Fibroblast of skin of left quadriceps (primary cell): ENCODE measurements at places on chromosomes 16 and 17.

DNA sequence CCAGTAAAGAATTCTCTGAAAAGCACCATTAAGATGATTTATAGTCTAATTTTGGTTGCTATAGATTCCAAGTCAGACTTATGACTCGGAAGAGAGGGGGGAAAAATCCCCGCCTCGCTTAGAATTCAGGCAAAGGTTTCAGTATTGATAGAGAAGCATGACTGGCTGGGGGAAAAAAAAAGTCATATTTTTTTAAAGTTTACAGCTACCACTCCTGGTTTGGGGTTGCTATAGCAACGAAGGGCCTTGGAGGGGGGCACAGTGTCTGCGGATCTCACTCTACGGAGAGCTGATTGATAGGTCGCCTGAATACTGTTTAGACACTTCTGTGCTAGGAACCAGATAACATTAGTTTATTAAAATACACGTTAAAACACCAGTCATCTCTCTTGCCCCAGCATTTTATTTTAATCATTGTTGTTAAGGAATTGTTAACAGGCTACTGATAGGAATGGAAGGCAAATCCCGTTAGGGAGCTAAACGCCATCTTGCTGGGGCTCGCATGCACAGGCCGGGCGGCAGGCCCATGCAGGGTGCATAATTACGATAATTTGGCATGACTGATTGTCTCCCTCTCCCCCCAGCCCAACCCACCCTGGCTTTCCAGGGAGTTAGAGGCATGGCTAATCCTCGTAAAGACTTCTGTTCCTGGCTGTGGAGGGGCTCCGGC is 380.0 kb upstream of the XYLT1 start:
- no peak for DNase-seq

DNA sequence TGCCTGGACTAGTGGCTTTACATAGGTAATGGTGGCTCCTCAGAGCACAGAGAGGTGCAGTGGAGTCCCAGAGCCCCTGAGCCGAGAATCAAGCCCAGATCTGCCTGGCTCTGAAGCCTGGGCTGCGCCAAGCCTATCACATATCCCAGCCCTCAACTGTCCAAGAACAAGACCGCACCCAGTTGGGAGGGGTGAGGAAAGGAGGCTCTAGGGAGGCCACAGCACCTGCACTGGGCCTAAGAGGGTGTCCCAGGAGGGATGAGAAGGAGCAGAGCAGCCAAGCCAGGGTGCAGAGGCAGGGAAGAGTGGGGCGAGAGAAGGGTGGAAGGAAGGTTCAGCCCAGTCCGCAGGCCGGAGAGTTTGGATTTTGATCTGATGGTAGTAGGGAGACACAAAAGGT is 941 bp upstream of the RNF112 start:
- DNase-seq = no peak

- DNase-seq = no peak
These were observed 19.5 kb upstream of the RAP1GAP2 start for GRCh38 chr17:2776589-2777241.

GRCh38 chr16:85728879-85729278 is 22.0 kb downstream of the C16orf74 start:
- no peak for DNase-seq

GRCh38 chr16:30744183-30744582 is 4.0 kb upstream of the PHKG2 start:
- DNase-seq = no peak
